NT2/D1 (cell line): ENCODE measurements at places on chromosomes 3 and 15.

GRCh38 chr3:58051196-58051595, 43.0 kb downstream of the FLNB start:
- DNase-seq, result no peak

- DNase-seq, result no peak
These were observed 224.2 kb upstream of the TBL1XR1 start for GRCh38 chr3:177421481-177421785.

DNA sequence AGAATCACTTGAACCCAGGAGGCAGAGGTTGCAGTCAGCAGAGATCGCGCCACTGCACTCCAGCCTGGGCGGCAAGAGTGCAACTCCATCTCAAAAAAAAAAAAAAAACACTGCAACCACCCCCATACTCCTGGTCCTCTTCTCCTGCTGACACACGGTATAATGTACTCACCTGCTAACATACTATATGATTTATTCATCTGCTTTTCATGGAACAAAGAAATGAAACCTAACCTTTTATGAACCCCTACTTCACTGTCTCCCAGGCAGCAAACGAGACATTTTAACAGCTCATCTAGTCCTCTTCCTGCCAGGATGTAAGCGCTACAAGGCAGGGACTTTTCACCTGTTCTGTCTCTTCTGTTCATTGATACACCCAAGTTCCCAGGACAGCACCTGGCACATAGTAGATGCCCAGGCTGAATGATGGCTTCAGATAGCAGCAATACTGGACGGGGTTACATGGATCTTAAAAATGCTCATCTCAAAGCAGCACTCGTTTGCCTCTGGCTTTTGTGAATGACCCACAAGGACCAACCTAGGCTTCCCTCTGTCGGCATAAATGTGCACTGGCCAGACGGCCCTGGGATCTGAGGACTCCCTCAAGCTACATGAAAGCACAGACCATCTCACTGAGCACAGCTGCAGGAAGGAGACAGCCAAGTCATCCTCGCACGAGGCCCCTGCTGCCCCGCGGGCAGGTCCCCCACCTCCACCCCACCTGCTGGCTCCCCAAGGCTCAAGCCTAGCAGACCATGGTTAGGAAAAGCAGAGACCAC, 20.3 kb downstream of the XXYLT1 start:
- DNase-seq, result no peak

DNA sequence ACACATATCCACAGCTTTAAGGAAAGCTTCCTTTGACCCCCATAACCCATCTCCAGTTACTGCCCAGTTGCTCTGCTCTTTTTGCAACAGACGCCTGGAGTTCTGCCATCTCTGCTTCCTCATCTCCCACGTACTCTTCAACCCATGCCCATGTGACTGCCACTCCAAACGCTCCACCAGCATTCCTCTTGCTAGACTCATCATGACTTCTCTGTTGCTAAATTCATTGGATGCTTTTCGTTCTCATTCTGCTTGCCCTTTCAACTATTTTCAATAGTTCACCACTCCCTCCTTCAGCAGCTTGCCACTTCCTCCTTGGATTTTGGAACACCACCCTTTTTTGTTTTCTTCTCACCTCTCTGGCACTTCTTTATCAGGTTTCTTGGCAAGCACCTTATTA, 2.7 kb upstream of the KNSTRN start:
- no peak for DNase-seq

GRCh38 chr15:64755427-64755940, 19.9 kb downstream of the RBPMS2 start:
- DNase-seq, result no peak

- DNase-seq, result no peak
These were observed 234.1 kb downstream of the RORA start for GRCh38 chr15:60994963-60995475.
